ENCODE measurements at places on chromosomes 3 and 15. TPM values are rescaled to one million over a fixed set of nuclear protein-coding genes. Genes with fewer than 3 reads are reported as not detected.

STXBP5L gene
- total RNA-seq = not detected

DNA sequence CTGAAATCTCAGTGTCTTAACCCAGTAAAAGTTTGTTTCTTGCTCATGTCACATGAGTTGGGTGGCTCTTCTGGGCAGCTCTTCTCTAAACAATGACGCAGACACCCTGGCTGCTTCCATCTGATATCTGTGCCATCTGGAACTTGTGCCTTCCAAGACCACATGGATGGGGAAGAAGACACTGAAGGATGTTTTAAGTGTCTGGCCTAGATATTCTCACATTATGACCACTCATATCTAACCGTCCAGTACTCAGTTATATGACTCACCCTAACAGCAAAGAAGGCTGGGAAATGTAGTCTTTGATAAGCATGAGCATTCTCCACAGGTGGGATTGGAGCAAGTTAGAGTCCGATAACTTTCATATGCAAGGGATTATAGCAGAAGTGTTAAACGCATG lies 66.4 kb downstream of the RYR3 start:
- peaks cover 3% of the 10 kb centered on the region for H3K27me3 ChIP-seq
- no peak overlapping the region for H3K4me3 ChIP-seq
- H3K27ac ChIP-seq = no peak overlapping the region
- no peaks in the 10 kb centered on the region for H3K4me1 ChIP-seq
- DNase-seq = no peak

- DNase-seq = peak; percentile 53
- H3K36me3 ChIP-seq = peaks cover 31% of the 10 kb centered on the region
- H3K4me1 ChIP-seq = peaks cover 53% of the 10 kb centered on the region
- H3K27me3 ChIP-seq = no peaks in the 10 kb centered on the region
- H3K4me3 ChIP-seq = no peak overlapping the region
These were observed 62.3 kb downstream of the MCTP2 start for GRCh38 chr15:94293411-94294402.

- H3K27me3 ChIP-seq = no peaks in the 10 kb centered on the region
- DNase-seq = no peak
- no peak overlapping the region for H3K4me3 ChIP-seq
- H3K4me1 ChIP-seq = no peaks in the 10 kb centered on the region
These were observed 20.5 kb downstream of the RBP2 start for GRCh38 chr3:139455855-139456254.

GRCh38 chr15:82165948-82166376 lies 96.6 kb downstream of the EFL1 start:
- H3K27me3 ChIP-seq = no peaks in the 10 kb centered on the region
- H3K4me1 ChIP-seq = peaks cover 23% of the 10 kb centered on the region
- DNase-seq = no peak
- no peak overlapping the region for H3K4me3 ChIP-seq
- peaks cover 16% of the 10 kb centered on the region for H3K36me3 ChIP-seq

DNA sequence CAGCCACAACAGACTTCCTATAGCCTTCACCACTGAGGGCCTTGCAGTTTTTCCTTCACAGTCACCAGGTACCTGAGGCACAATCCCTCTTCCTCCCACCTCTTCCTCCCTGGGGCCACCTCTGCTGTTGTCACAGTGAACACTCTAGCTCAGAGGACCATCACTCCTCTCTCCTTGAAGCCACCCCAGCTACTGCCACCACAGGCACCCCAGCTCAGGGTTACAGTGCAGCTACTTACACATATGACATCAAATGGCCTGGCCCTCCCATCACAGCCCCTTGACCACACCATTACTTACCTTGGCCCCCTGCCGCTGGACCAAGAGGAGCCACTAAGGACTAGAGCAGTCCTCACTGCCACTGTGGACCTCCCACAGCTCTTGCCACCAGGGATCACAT lies 213.5 kb upstream of the CRBN start:
- DNase-seq = no peak
- no peaks in the 10 kb centered on the region for H3K4me1 ChIP-seq
- no peaks in the 10 kb centered on the region for H3K27me3 ChIP-seq
- no peaks in the 10 kb centered on the region for H3K36me3 ChIP-seq

GRCh38 chr15:56042982-56043980 lies 49.9 kb upstream of the NEDD4 start:
- peak; percentile 89 for DNase-seq
- peak overlapping the region; percentile 65 for H3K4me3 ChIP-seq
- peaks cover 30% of the 10 kb centered on the region for H3K4me1 ChIP-seq
- peaks cover 9% of the 10 kb centered on the region for H3K36me3 ChIP-seq
- peak overlapping the region; percentile 68 for H3K27ac ChIP-seq
- H3K27me3 ChIP-seq = peaks cover 2% of the 10 kb centered on the region

- H3K4me1 ChIP-seq = no peaks in the 10 kb centered on the region
- H3K27ac ChIP-seq = no peak overlapping the region
- no peaks in the 10 kb centered on the region for H3K27me3 ChIP-seq
- no peaks in the 10 kb centered on the region for H3K36me3 ChIP-seq
- H3K4me3 ChIP-seq = no peak overlapping the region
These were observed 459.5 kb downstream of the DIPK2A start for GRCh38 chr3:144431134-144431533.

DNA sequence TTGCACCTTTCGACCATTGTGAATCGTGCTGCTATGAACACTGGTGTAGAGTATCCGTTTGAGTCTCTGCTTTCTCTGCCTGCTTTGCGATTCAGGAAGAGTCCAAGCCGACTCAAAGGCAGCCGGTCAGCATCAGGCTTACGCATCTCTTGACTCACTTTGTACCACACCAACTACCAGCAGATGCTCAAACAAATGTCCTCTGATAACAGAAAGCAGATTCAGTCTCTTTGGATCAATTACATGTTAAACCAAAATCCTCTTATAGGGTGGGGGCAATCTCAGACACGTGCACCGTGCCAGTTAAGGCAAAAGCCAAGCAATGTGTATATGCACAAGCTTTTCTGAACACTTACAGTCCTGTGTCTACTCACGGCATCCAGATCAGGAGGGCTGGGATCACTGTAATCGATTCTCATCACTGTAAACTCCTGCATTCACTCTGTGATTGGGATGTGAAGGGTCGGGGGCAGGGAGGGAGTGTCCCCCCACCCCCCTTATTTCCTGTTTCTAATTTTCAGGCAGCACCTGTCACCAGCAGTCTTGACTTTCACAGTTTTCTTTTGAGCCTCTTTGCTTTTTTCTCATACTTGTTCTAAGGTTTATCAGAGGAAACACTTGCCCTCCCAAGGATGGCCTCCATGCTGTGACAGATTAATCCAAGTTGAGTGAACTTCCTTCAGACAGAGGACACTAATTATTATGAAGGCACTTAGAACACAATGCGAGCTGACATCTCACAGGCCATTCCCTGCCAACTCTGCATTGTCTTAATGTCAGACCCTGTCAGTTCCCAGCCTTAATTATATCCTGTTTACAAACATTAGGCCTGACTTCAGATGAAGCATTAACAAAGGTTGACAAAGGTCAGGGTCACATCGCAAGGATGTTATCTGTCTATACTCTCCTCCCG lies 153.5 kb downstream of the MECOM start:
- H3K4me1 ChIP-seq = peaks cover 11% of the 10 kb centered on the region
- no peak for DNase-seq
- H3K27me3 ChIP-seq = no peaks in the 10 kb centered on the region
- no peaks in the 10 kb centered on the region for H3K36me3 ChIP-seq

DNA sequence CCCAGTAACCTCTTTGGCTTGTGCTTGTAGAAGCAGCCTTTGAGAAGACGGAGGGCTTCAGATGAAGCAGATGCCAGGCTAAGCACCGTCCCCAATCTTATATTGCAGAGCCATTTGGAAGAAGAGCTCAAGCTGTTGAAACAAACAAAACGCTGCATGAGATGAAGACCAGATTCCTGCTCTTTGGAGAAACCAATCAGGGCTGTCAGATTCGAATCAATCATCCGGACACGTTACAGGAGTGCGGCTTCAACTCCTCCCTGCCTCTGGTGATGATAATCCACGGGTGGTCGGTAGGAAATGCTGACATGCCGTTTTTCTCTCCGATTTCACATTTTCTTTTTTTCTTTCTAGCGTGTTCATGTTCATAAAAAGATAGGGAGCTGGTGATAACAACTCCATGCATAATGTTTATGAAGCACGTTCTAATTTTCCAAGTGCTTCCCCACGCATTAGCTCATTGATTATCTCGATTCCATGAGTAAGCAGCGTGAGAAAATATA lies 106.5 kb downstream of the LIPC start:
- no peak overlapping the region for H3K4me3 ChIP-seq
- peaks cover 8% of the 10 kb centered on the region for H3K27me3 ChIP-seq
- no peak overlapping the region for H3K27ac ChIP-seq
- H3K4me1 ChIP-seq = peaks cover 20% of the 10 kb centered on the region

All from activated CD4-positive, alpha-beta T cell treated with anti-CD3 and anti-CD28 coated beads, Interleukin-2, amount 10 ng/mL, durations not matched to agents 24 days and 14 days (primary cell).